Fibroblast of the aortic adventitia (primary cell): ENCODE measurements at places on chromosomes 2 and 18. TPM values are rescaled to one million over a fixed set of nuclear protein-coding genes. Genes with fewer than 3 reads are reported as not detected.

- DNase-seq: no peak
Observed at GRCh38 chr2:200242570-200242969, 63.9 kb upstream of the SPATS2L start.

DNA sequence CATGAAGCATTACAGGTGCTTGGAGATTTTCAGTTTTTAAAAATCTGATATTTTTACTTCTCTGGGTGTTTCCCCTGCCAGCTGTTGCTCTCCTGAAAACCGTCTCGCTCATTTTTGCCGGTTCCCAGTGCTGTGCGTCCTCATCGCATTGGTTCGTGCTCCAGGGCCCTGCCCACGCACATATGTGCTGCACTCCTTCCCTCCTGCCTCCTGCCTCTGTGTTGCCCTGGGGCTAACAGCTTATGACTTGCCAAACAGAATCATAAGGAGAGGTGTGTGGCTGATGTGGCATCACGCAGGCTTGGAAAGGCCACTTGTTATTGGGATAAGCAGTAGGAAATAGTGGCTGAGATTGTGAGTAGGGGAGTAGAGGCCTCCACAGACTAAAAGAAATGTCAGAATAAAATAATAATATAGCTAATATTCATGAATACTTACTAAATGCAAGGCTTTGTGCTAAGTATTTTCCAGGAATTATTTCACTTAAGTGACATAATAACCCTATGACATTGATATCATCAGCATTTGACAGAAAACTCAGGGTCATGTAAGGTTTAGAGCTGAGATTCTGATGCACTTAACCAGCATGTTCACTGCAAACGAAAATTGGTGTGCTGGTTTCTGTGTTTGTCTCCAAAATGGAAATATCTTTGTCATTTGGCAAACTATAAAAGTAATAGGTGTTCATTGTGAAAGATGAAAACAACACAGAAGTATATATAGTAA lies 53.5 kb downstream of the SLC4A1AP start:
- DNase-seq: no peak

Gene LHCGR
- 0.25 TPM in 1 of 2 replicates, not detected in the other for total RNA-seq

- peak; percentile 70 for DNase-seq
Observed at GRCh38 chr2:177598326-177599138, 206.0 kb downstream of the AGPS start.

GRCh38 chr2:222722327-222722946 lies 51.0 kb downstream of the MOGAT1 start:
- DNase-seq: peak; percentile 94

Gene IL1F10
- not detected in 2 replicates for total RNA-seq

Gene TDRD15
- not detected in 2 replicates for total RNA-seq

DNA sequence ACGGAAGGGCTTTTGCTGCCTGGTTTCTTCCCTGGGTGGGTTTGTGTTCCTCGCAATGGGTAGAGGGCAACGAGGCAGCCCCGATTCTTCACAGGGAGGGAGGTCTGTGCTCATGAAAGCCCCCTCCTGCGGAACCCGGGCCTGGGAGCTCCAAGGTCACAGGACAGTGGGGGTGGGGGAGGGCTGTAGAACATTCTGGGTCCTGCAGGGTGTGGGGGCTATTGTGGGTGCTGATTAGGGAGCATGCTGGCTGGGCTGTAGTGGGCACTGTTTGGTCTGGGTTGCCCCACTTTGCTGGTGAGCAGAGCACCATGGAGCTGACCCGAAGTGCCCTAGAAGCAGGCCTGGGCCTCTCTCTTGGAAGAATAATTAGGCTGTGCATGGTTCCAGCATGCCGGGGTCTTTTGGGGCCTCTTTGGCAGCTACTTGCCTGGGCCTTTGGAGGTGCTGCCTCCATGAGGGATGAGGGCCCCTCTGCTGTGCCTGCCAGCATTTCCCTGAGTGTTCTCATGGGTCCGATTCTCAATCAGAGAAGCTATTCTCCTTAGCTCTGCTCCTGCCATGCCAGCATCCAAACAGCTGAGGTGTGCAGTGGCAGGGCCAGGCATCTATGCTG lies 232.2 kb upstream of the HS6ST1 start:
- no peak for DNase-seq

Gene REG3G
- total RNA-seq: not detected in 2 replicates

DNA sequence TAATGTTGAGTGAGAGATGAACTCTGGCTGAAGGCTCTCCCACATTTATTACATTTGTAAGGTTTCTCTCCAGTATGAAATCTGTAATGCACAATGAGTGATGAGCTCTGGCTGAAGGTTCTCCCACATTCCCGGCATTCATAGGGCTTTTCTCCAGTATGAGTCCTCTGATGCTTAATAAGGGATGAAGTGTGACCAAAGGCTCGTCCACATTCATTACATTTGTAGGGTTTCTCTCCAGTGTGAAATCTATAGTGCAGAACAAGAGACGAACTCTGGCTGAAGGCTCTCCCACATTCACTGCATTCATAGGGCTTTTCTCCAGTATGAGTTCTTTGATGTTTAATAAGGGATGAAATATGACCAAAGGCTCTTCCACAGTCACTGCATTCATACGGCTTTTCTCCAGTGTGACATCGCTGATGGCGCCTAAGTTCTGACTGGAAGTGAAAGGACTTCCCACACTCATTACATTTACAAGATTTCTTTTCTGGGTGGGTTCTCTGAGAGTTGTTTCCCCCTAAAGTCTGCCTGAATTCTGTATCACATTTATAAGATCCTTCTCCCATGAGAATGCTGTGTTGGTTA lies 10.2 kb downstream of the ZNF514 start:
- DNase-seq: no peak

DNA sequence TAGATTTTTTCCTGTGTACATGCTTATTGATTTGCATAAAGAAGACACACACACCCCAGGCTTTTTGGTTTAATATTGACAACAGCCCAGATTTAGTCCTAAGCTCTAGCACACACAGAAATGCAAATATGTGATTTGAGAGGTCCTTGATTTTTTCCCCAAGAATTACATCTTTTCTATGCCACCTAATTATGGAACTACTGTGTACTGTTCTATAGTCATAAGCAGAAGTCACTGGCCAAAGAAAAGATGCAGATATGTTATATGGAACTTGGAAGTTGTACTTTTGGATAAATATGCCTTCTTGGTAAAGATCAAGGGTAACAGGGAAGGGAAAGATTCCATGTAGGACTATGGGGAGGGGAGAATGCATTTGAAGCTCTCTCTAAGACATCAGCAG lies 105.6 kb downstream of the SETBP1 start:
- DNase-seq: no peak

- DNase-seq: no peak
Observed at GRCh38 chr2:96580771-96581170, 44.2 kb downstream of the ARID5A start.

GRCh38 chr18:8348051-8348720 lies 261.1 kb upstream of the RAB12 start:
- DNase-seq: no peak

Gene ING5
- total RNA-seq: 14.6 and 29.2 TPM in 2 replicates

- DNase-seq: no peak
Observed at GRCh38 chr2:239790721-239791120, 234.4 kb downstream of the NDUFA10 start.

GRCh38 chr18:48688961-48689360 lies 150.1 kb downstream of the CTIF start:
- DNase-seq: no peak

GRCh38 chr2:37394796-37395555 lies 50.5 kb downstream of the QPCT start:
- DNase-seq: no peak

Gene GCG
- not detected in 2 replicates for total RNA-seq

Gene HTR2B
- 17.4 and 33.0 TPM in 2 replicates for total RNA-seq

DNA sequence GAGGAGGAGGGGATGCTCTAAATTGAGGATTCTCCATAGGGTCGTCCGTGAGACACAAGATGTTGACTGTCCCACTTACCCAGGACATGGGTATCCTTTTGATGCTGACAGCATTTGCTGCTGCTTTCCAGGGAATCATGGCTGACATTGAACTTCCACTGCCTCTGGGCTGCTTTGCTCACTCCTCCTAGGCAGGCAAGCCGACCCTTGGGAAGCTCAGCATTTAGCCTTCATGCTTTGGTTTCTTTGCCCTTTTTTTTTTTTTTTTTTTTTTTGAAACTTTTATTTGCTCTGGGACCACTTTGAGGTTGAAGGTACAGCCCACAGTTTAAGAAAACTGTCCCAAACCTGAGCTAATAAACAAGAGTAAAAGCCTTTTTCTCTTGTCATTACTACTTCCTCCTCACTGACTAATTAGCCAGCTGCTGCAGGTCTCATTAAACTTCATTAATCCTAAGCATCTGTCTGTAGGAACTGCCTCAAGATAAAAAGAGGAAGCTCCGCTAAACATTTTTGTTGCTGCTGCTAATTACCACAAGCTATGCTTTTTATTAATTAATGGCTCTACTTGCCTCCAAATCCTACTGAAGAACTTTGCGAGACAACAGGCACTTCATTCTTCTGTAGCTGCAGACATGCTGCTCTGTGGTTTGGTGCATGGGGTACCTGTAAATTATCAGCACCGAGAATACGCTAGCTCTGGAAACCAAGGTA lies 125.4 kb downstream of the SPTBN1 start:
- DNase-seq: no peak

Gene AQP12A
- total RNA-seq: not detected in 2 replicates

- DNase-seq: no peak
Observed at GRCh38 chr18:34702814-34703213, 7.3 kb upstream of the DTNA start.

DNA sequence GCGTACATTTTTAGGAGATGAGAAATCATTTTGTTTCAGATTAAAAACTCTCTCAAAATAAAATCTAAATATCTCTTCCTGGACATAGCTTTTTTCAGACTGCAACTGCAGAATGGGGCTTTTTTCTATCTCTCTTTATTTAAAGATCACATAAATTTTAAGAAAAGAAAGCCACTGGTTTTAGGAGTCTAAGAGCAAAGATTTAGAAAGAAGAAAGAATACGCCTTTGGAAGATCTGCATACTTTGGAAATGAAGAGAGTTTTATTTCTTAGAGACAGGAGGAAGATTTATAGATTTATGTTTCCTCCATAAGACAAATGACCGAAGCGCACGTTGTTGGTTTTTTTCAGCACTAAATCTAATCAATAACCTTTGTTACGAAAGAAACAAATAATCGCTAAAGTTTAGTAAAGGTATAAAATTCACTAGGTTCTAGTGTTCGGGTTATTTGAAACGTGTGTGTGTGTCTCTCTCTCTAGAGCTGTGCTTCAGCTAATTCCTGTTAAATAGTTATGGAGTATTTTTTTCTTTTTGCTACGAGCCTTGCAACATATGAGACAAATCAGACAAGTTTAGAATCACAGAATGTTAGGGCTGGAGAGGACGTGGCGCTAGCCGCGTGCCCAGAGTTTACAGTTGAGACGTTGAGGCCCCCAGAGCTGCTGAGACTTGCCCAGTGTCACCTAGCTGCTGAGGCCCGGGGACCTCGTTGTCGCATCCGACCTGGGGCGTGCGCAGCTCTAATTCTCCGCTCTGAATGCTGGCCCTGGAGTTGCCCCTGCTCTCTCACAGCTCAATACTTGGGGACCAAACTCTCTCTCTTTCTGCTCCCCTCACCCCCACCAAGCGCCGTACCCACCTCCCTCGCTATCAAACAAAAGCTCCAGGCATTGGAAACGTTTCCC lies 69.9 kb downstream of the CTAGE1 start:
- peak; percentile 63 for DNase-seq

Gene PLEK
- under 0.01 TPM in 1 of 2 replicates, not detected in the other for total RNA-seq

GRCh38 chr18:3500016-3500415 lies 50.0 kb downstream of the TGIF1 start:
- peak; percentile 34 for DNase-seq
